ENCODE measurements at places on chromosomes 7 and 10. TPM values are rescaled to one million over a fixed set of nuclear protein-coding genes. Genes with fewer than 3 reads are reported as not detected.

DNA sequence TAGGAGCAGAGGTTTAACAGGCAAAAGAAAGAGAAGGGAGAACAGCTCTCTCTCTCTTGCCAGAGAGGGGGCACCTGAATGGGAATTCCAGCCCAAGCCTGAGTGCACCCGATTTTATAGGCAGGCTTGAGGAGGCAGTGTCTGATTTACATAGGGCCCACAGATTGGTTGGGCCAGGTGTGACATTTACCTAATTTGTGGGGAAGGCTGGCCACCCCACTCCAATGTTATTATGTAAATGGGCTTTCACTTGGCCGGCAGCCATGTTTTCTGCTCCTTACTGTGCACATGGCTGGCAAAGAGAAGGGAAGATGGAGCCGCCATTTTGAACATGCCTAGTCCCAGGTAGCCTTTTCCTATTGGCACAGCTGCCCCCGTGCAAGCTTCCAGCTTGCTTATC is 735.5 kb upstream of the AUTS2 start:
- no peak for DNase-seq

GRCh38 chr7:155427411-155428038 is 30.4 kb upstream of the EN2 start:
- DNase-seq, result no peak

DNA sequence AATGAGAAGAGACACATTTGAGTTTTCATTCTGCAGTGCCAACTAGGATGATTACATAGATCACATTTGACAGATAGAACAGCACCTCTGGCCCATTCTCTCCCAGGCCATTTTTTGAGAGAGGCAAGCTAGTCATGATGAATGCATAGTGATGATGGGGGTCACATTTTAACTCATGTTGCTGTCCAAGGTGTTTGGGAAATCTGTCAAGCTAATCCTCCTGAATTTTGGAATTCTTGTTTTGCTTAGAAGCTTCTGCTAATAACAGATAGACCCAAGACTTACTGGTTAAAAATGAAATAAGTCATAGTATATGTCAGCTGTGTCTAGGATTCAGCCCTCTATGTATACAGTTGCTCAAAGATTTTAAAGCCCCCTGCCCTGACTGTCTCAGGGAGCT is 101.0 kb downstream of the PTPN20 start:
- DNase-seq, result no peak

DNA sequence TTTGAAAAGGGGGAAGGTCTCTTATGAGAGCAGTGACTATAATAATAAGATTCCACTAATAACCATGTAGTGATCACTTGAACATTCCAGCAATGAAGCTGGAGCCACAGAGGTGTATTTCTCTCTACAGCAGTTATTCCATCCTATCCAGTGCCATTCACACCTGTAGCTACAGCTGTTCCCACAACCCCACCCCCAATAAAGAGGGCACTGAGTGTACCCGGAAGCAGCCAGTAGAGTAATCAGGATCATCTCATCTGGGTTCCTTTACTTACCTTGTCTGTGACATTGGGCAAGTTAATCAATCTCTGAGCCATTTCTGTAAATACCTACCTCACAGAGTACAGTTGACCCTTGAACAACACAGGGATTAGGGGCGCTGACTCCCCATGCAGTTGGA is 188.7 kb downstream of the KIAA1217 start:
- no peak for DNase-seq

CPEB3 gene
- 5.7 TPM for total RNA-seq
